ENCODE measurements at places on chromosomes 7 and 10.

- peak; percentile 65 for DNase-seq
Measured at GRCh38 chr7:33716581-33717477, 188.5 kb upstream of the BMPER start.

DNA sequence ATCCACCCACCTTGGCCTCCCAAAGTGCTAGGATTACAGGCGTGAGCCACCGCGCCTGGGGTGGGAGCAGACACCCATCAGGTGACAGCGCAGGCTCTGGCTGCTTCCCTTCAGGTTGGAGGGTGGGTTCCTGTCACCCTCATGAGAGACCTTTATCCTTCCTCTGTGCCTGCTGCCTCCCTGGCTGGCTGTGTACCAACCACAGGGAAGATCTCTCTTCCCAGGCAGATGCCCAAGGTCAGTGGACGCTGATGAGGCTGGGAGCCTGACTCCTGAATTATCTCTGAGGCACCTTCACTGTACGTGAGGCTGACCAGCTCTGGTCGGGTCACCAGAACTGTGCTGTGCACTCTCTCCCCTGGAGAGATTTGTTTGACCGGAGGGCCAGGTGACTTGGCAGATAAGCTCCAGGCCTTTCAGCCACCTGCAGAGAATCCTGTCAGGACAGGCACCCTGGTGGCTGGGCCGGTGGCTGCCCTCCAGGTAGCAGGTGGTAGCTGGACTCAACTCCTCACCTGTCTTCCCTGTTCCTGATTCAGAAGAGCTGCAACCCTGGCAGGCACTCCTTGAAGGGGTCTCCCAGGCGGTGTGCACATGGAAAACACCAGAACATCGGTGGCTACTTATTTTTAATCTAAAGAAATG, 251.9 kb downstream of the GLRX3 start:
- no peak for DNase-seq

DNA sequence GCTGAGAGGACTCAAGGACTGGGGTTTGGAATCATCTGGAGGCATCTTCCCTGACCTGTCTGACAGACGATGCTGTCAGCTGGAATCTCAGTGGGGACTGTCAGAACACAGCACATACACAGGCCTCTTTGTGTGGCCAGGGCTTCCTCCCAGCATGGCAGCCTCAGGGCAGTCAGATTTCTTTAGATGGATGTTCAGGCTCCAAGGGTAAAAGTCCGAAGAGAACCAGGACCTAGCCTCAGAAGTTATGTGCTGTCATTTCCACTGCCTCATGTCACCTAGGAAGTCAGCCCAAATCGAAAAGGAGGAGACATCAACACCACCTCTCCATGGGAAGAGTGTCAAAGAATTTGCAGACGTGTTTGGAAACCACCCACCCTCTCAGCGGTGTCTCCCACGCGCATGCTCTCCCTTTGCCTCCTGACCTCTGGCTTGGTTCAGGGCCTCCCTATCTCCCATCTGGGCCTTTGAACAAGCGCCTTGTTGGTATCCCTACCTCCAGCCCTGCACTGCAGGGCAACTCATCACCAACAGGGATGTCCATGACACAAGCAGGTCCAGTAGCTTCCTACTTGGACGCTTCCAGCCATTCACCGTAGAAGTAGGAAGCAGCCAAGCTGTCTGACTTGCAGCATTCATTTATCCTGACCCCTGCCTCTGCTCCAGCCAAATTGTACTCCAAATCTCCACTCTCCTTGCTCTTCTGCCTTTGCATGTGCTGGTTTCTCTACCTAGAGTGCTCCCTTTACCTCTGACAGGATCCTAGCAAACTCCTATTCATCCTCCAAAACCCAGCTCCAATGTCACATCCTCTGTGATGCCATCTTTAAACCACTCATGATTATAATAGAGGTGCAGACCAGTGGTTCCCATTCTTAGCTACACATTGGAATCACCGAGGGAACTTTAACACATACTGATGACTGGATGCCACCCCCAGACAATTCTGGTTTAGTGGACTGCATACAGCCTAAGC, 121.6 kb downstream of the OAT start:
- no peak for DNase-seq

- DNase-seq = no peak
Measured at GRCh38 chr7:2566890-2567678, 8.3 kb downstream of the IQCE start.

GRCh38 chr7:11896663-11897062, 64.7 kb upstream of the THSD7A start:
- DNase-seq = no peak

DNA sequence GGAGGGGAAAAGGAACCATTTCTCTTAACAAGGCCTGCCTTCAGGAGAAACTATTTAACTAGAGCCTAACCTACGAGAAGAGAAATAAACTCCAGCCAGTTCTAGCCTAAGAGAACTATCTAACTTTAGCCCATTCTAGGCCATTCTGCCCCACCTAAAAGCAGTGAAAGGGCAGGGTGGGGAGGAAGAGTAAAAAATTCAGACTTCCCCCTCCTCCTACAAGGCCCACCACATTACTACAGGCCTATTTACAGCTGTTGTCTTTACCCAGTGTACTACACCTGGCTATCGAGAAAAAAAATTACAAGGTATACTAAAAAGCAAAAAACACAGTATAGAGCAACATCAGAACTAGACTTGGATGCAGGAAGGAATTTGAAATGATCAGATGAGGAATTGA, 93.0 kb downstream of the KMT2C start:
- no peak for DNase-seq

DNA sequence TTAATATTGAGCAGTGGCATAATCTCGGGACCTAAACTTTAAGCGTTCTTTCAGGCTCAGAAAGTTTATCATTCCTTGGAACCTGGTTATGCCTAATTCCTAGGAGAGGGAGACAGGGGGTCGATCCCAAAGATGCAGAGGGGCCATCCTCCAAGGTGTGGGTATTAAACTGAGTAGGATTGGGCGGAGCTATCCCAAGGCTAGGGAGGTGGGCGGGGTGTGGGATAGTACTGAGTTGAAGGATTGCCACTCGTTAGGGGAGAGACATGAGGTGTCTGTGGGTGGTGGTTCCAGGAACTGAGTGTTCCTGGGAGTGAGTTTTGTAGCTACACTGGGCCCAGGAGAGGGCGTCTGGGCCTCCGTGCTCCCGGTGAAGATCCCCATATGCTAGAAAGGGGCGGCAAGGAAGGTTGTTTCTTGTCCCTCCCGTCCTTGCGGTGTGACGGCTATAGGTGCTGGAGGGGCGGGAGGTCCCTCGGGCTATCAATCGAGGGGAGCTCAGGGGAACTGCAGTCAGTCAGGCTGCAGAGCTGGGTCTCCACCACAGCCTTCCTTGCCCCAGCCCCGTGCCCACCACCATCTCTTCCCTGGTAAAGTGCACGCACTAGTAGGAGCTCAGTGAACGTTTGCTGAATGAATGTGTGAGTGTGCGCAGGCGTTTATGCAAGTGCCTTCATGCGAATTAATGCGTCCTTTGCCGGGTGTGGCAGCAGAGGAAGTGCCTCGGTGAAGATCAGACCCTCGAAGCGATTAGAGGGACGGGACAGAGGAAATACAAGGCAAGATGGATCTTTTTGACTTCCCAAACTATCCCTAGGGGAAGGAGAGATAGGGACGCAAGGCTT, 3.0 kb upstream of the HMX2 start:
- no peak for DNase-seq

DNA sequence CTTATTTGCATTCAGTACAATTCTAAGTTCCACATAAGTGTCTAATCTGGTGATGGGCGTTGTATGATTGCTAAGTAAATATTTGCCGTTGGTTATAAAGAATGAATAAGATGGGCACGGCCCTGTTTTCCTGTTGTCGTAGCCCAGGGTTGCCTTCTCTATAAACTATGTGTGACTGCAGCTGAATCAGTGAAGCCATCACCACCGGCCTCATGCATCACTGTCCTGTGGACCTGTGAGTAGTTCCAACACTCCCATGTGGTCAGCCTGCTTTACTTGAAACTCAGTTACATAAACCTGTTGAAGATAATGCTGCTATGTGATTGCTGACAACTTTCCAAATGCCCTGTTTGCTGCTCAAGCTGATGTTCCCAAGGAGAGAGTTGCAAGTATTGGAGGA, 21.6 kb upstream of the KLF6 start:
- peak; percentile 73 for DNase-seq

DNA sequence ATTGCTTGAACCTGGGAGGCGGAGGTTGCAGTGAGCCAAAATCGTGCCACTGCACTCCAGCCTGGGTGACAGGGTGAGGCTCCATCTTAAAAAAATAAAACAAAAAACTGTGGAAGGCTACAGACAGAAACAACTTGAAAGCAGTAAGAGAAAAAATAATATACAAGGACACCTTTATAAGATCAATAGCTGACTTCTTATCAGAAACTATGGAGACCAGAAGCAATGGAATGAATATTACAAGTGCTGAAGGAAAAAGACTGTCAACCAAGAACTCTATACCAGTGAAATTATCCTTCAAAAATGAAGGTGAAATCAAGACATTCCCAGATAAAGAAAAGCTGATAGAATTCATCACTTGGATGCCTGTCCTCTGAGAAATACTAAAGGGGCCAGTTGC, 49.0 kb downstream of the RBAK start:
- no peak for DNase-seq

- DNase-seq = no peak
Measured at GRCh38 chr7:116842371-116842770, 20.0 kb upstream of the CAPZA2 start.

DNA sequence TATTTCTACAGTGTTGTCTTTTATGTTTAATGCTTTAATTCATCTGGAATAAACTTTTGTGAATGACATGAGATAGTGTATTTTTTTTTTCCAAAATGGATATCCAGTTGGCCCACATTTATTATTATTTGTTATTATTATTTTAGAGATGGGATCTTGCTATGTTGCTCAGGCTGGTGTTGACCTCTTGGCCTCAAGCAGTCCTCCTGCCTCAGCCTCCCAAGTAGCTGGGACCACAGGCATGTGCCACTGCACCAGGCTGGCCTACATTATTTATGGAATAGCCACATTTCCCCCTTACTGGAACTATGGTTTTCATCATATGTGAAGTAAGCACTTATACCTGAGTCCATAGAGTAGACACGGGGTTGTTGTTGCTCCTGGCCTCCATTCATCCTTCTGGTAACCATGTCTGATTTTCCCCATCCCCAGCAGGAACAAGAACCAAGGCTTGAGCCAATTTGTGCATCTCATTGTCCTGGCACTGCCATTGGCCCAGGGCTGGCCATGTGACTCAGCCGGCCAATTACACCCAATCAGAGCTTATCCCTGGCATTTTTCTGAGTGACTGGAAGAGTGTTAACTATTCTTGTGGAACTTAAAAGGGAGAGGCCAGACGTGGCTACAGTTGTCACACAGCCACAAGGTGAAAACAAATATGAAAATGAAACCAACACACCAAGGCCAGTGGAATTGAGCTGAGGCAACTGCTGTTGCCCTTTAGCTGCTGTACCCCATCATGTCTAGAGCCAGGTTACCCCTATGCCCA, 23.1 kb downstream of the PRF1 start:
- DNase-seq = peak; percentile 14

GRCh38 chr7:1819259-1819841, 149.3 kb downstream of the ELFN1 start:
- no peak for DNase-seq

DNA sequence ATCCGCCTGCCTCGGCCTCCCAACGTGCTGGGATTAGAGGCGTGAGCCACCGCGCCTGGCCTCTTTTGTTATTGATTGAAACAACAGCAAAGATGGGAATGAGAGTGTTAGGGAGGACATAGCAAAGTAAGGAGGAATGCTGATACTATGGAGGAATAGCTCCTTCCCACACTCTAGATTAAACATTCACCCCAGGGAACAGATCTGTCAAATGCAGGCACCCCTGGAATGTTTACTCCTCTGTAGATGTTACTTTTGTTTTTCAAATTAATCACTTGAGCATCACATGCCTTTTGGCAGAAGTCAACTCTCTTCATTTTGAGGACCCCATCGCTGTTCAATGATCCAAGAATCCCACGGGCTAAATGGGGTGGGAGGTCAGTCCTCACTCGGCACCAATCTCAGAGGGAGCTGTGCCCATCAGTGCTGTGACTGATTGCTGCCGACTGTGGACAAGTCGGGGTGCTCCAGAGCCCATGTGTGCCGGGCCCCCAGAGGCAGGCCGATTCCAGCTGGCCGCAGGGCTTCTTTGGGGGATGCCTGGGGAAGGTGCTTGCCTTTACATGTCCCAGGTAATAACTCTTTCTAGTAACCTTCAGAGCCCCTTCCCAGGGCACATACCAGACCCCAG, 10.2 kb upstream of the COBL start:
- DNase-seq = no peak

Measured in EL (cell line).